Activated CD8-positive, alpha-beta memory T cell treated with anti-CD3 and anti-CD28 coated beads for 36 hours (primary cell): ENCODE measurements at places on chromosomes 16 and 17. TPM values are rescaled to one million over a fixed set of nuclear protein-coding genes. Genes with fewer than 3 reads are reported as not detected.

The KCNG4 gene
- not detected for total RNA-seq

The LITAFD gene
- total RNA-seq = not detected

The EVPLL gene
- total RNA-seq = not detected

The APOH gene
- not detected for total RNA-seq

The ACSM5 gene
- not detected for total RNA-seq

The NOTUM gene
- 0.40 TPM for total RNA-seq

The ZSCAN10 gene
- not detected for total RNA-seq

The CD300LB gene
- total RNA-seq = not detected
